ENCODE measurements at places on chromosomes 3 and 15. TPM values are rescaled to one million over a fixed set of nuclear protein-coding genes. Genes with fewer than 3 reads are reported as not detected.

The IFT80 gene
- 11.6 TPM for total RNA-seq

The EFHB gene
- total RNA-seq: 1.5 TPM

The COL7A1 gene
- total RNA-seq: 153 TPM

The CAPN3 gene
- total RNA-seq: 0.22 TPM

The DUOX1 gene
- not detected for total RNA-seq

The CILP gene
- total RNA-seq: 0.46 TPM

The CAMK2N2 gene
- total RNA-seq: 1.4 TPM

The SLC12A1 gene
- total RNA-seq: not detected

The TRIM42 gene
- total RNA-seq: not detected

All from A549 treated with AZD2906 at 1 μM for 4 hours (cell line).